ENCODE measurements at places on chromosomes 16 and 17.

DNA sequence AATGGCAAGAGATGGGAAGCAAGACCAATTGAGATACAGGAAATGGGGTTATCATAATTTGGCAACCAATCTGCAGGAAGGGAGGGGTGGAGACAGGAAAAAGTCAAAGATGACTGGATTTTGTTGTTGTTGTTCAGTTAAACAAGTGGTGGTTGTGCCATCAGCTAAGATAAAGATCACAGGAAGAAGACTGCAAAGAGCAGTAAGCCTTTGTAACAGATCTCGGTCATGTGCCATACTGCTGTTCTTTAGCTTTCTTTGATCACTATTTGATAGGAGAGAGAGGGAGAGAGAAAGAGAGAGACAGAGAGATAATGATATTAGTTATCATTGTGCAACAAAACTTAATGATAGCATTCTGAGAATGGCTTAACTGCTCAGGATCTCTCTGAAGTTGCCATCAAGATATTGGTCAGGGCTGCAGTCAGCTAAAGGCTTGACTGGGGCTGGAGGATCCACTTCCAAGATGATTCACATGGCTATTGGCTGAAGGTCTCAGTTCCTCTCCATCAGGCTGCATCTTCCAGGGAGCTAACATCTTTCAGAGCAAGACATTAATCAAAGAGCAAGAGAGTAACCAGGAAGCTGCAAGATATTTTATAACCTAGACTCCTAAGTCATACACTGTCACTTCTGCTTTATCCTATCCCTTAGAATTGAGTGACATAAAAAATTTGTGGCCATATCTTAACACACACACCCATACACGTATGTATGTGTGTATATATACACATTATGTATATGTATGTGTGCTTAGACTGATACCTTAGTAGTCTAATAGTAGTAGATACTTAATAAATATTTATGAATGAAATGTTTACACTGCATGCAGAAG, 405.0 kb downstream of the SHISA9 start:
- no peak for DNase-seq

- no peak for DNase-seq
These were observed 10.4 kb downstream of the NCBP3 start for GRCh38 chr17:3835410-3836229.

GRCh38 chr16:1306334-1306733, 3.1 kb upstream of the UBE2I start:
- DNase-seq = no peak

DNA sequence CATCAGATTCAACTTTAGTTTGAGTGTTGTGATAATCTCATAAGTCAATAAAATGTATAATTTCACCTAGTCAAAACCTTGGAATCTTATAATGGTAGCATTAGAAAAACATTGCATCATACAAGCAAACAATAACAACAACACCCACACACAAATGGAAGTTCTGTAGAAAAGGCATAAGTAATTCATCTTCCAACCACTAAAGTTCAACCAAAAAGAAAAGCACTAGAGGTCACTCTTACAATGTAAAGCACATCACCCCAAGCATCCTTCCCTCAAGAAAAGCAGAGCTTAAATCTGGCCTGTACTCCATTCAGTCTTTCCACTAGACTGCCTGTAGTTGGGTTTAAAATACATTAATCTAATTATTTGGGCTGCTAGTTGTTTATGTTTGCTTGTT, 1.8 kb downstream of the CNTNAP4 start:
- DNase-seq = no peak

GRCh38 chr17:79651266-79651665, 40.4 kb upstream of the RBFOX3 start:
- no peak for DNase-seq

GRCh38 chr17:50631908-50632571, 2.6 kb upstream of the ABCC3 start:
- no peak for DNase-seq

- DNase-seq = no peak
These were observed 582.1 kb downstream of the RBFOX1 start for GRCh38 chr16:7914748-7915147.

DNA sequence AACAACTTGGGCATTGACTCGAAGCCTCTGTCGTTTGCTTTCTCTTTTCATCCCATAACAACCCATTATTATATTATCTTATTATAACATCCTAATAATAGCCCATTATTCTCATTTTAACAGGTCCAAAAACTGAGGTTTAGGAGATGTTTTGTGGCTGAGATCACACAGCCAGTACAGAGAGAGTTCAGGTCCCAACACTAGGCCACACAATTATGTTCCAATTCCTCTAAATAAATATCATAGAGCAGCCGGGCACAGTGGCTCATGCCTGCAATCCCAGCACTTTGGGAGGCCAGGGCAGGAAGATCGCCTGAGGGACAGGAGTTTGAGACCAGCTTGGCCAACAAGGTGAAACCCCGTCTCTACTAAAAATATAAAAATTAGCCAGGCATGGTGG, 40.3 kb upstream of the KIFC3 start:
- DNase-seq = no peak

DNA sequence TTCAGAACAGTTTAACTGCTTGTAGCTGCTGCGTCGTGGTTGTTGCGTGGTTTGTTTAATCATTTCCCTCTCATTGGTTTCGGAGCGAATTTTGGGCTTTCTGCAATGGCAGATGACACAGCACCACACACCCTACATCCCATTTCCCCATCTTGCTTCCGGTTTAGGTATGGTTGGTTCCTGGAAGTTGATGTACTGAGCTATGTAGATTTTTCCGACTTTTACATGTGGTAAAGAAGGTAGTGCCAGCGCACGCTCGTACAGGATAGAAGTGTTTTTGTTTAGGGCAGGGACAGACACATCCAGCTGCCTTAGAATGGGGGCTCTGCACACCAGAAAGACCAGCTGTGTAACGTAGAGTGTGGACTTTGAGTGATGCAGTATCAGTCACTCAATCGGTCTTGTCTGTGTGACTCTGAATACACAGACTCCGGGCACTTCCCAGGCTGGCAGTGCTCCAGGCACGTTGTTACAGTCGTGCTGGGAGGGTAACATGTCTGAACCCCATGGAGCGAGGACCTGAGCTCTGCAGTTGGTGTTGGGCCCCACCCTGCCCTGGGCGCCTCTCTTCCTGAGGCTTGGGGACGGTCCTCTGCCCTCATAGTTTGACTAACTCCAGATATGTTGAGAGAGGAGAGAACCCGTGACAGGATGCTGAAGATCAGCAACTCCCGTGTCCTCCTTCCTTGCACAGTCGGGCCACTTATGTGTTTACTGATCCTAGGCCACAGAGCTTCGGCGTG, 172.0 kb upstream of the CHMP6 start:
- no peak for DNase-seq

GRCh38 chr17:49452661-49453060, 38.0 kb upstream of the PHB1 start:
- DNase-seq = no peak

DNA sequence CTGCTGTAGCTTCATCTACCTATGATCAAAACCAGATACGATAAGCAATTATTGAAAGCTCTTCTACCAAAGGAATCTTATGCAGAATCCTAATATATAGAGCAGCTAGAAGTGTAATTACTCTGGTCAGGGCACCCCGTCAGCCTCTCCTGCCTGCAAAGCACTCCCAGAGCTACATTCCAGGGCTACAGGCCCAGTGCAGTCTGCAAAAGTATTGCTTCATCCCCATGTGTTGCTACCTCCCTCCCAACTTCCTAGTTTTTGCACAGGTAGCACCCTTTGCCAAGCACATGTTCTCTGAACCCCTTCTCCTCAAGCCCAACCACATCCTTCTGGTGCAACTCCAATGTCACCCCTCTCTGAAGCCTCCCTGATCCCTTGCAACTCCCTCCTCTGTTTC, 7.0 kb downstream of the CES5A start:
- DNase-seq = no peak

DNA sequence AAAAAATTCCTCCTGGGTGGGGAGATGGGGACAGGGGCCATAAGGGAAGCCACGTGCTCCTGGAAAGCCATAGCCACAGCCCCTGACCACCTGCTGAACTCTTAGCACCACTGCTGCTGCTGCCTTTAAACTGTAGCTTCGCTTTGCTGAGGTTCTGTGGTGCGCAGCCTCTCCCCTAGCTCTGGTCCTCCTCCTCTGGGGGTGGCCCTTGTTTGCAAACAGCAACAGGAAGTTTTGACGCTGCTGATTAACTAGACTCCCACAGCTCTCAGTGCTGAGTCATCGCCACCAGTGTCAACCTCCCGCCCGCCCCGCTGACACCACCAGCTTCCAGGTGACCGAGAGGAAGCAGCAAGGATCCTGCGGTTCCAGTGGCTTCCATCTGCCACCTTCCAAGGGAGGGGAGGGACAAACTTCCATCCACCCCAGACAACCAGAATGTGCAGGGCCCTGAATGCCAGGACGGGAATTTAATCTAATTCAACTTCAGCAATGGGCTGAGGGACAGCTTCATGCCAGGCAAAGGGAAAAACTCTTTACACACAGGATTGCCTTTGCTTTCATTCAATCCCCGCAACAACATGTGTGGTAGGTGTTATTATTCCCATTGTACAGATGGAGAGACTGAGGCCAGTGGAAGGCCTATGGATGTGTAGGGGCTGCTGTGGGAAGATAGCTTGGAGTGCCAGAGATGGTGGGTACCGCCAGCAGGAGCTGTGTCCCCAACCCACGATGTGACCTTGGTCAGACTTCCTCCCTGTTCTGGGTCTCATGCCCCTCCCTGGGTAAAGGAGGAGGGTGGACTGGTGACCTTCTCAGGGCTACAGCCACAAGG, 8.1 kb upstream of the KIFC3 start:
- DNase-seq = peak; percentile 71

- DNase-seq = no peak
These were observed 51.9 kb upstream of the CACNG3 start for GRCh38 chr16:24204150-24204665.

DNA sequence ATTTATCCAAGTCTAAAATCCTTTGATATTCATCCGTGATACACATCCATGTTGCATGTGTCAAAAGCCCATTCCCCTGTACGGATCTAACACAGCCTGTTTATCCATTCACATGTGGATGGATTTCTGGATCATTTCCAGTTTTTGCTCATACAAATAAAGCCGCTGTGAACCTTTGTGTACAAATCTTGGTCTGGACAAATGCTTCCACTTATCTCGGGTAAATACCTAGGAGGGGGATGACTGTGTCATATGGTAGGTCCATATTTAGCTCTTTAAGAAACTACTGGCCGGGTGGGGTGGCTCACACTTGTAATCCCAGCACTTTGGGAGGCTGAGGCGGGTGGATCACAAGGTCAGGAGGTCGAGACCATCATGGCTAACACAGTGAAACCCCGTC, 6.3 kb upstream of the TBCD start:
- no peak for DNase-seq

DNA sequence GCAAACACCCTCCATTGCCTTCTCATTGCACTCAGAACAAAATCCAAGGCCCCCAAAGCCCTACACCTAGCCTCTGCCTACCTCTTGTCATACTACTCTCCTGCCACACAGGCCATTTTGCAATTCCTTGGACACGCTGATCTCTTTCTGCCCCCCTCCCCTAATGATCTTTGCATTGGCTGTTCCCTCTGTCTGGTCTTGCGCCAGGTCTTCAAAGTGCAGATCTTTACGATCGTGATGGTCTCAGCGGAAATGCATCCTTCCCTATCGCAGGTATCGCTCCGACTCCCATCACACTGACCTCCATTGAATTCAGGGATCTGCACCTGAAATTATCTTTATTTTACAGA, 777 bp upstream of the MOSMO start:
- no peak for DNase-seq

DNA sequence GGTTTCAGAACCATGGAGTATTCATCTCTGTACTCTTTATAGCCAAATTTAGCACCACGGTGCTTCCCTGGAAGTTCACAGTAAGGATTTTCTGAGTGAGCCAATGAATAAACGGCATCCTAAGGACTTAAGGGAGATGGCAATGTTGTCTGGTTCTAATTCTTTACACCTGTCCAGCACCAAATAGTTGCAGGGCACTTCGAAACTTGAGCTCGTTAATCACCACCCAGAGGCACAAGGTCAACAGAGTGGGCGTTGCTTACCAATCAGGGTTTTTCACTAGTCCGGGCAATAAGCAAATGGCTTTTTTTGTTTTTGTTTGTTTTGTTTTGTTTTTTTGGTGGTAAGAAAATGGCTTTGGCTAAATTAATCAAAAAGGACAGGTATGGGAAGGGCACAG, 28.2 kb upstream of the TMEM220 start:
- no peak for DNase-seq

DNA sequence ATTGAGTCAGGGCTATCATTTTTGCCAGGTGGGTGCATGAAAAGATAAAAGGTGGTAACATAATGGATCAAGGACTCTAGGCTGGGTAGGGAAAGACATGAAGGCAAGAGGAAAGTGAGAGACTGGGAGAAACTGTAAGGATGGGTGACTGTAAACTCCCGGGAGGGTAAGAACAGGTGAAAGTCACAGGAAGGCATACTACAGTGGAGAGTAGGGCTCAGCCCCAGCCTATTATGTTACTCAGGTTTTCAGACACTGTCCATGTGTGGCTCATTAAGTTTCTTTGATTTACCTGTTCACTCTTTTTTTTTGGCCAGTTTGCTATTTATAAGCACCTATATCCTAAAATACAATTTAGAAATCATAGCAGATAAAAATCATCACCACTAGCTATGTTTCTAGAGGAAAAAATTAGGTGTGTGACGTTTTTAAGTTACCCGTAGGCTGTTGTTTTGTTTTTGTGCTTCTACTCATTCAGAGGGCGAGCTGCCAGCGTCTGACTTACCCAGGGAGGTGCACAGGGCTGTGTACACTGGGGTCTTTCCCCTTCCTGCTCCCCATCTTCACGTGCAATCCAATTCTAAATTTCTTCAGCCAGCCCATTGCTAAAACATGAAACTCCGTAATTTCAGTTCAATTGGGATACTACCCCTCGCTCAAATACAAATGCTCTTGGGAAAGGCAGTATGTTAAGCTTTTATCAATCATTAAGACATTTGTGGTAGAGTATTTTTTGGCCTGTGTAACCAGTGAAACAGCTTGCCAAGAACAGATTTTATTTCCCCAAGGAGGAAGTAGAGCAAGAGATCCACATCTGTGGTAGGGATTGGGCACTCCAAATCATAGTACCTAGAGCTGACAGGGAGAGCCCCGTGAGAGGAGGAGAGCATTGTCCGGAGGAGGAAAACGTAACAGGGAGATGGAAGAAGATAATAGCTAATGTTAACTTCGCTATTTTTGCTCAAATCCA, 21.7 kb upstream of the VWA3A start:
- DNase-seq = no peak

- no peak for DNase-seq
These were observed 2.6 kb downstream of the GPR179 start for GRCh38 chr17:38341035-38341721.

DNA sequence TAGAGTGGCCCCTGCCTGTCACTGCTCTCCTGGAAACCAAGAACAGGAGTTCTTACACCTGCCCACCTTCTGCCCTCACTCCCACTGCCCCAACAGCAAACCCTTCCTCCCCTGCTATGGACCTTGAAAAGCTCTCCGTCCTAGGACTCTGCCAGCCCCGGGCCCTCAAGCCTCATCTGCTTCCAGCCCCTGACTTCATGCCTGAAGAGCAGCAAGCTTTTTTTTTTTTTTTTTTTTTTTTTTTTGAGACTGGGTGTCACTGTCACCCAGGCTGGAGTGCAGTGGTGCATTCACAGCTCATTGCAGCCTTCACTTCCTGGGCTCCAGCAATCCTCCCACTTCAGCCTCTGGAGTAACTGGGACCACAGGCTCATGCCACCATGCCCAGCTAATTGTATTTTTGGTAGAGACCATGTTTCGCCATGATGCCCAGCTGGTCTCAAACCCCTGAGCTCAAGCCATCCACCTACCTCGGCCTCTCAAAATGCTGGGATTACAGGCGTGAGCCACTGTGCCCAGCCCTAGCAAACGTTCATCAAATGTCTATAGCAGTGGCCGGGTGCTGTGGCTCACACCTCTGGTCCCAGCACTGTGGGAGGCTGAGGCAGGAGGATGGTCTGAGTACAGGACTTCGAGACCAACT, 16.9 kb downstream of the CARHSP1 start:
- no peak for DNase-seq

GRCh38 chr16:55566432-55567175, at the start of gene CAPNS2:
Gene CAPNS2 (plus strand): TSS chr16:55566684. CDS start chr16:55566757, 73 bp downstream.
- no peak for DNase-seq
